ENCODE measurements at places on chromosomes 4 and X.

DNA sequence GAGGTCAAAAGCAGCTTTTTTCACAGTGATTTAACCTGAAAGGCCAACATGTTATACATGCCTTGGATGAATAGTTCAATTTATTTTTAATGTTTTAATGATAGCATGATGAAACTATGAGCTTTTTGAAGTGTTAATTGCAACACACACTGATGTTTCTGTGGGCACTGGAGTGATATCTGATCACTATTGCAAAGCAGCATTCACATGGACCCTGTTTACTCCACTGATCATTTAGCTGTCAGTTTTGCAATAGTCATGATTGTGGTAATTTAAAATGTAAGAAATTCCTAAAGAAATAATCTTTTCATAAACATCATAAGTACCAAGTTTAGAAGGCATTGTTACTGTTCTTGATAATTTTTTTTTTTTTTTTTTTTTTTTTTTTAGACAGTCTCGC, 74.1 kb downstream of the ARSJ start:
- no peak for DNase-seq

DNA sequence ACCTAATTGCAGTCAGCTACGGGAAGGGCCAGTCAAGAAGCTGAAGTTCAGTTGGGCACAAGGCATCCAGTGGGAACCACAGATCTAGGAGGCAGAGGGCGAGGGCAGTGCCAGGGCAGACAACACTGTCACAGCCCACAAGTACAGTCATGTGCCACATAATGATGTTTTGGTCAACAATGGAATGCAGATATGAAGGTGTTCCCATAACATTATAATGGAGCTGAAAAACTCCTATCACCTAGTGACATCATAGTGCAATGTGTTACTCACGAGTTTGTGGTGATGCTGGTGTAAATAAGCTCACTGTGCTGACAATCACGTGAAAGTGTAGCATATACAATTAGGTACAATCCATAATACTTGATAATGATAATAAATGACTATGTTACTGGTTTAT, 4.5 kb upstream of the TMEM255A start:
- no peak for DNase-seq

DNA sequence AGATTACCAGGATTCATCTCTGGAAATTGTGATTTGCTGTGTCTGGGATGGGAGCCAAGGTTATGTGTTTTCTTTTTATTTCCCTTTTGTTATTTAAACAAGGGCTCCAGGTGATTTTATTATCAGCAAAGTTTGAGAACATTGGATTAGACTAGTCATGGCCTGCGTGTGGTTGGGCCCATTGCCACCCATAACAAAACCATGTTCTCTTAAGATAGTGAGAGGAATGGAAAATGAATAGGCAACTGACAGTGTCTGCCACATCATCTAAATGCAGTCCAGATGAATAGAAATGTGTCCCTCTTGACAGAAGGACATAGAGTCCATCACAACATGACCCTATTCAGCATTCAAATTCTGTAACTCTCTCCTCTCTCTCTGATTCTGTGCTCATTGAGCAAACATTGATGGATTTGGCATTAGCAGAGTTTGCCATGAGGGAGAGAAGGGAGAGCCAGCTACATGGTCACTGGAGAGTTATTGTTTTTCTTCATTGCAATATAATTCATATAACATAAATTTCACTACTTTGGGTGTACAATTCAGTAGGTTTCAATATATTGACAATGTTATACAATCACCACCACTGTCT, 11.7 kb downstream of the XK start:
- DNase-seq, result no peak

GRCh38 chr4:169315530-169316343, 45.0 kb upstream of the SH3RF1 start:
- DNase-seq, result no peak

DNA sequence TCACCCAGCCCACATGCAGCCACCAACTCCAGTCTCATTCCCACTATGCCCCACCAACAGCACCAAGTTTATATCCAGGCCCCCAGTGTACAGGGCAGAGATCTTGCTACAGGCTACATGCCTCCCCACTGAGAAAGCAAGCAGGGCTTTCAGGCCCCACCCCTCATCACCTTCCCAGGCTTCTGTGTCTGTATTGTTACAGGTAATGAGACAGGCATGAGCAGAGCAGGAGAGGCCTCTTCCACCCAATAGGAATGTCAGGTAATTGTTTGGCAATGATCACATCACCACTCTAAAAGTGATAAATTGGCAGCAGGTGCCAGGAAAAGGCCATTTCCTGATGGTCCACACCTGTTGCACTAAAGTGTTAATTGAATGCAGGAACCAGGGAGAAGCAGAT, 102.5 kb downstream of the ZNF518B start:
- DNase-seq, result no peak

DNA sequence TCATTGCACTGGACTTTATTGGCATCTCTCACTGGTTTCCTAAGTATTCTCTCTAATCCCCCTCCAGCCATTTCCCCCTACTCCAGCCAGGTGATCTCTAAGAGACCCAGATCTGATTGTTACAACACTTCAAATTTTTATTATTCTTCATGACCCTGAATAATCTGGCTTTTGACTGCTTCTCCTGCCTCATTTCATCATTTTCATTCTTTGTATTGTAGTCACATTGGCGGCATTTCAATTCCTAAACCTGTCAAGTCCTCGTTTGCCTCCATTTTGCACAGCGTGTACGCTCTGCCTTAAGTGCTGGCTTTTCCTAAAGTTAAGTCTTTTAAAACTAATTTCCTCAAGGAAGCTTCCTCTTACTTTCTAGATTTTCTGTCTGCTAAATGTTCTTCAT, 31.6 kb downstream of the UBE2K start:
- DNase-seq, result no peak

DNA sequence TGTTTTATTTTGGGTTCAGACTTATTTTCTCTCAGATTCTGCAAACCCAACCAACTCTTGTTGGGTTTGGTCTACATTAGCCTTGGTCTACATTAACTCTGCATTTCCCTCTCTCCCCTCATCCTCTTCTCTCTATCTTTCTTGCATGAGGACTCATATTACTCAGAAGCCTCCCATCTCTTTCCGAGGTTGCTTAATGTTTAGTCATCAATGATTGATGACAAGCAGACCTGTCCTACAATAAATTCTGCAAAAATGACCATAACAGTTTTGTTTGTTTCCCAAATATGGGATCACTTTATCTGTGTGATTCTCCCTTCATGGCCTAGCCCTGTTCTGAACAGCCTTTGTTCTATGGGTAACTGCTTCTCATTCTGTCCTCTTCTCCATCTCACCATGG, 75.2 kb downstream of the GABRB1 start:
- no peak for DNase-seq

GRCh38 chr4:83753260-83753659, 217.4 kb downstream of the GPAT3 start:
- DNase-seq, result no peak

GRCh38 chrX:41412261-41413081, 34.7 kb upstream of the NYX start:
- no peak for DNase-seq

Measured in amygdala (tissue), 56 donors.